ENCODE measurements at places on chromosomes 7 and 10. TPM values are rescaled to one million over a fixed set of nuclear protein-coding genes. Genes with fewer than 3 reads are reported as not detected.

- no peak for DNase-seq
These were observed 96.7 kb upstream of the PDCD4 start for GRCh38 chr10:110775020-110775375.

- DNase-seq: no peak
These were observed 212.7 kb downstream of the LRMDA start for GRCh38 chr10:75643944-75644692.

DNA sequence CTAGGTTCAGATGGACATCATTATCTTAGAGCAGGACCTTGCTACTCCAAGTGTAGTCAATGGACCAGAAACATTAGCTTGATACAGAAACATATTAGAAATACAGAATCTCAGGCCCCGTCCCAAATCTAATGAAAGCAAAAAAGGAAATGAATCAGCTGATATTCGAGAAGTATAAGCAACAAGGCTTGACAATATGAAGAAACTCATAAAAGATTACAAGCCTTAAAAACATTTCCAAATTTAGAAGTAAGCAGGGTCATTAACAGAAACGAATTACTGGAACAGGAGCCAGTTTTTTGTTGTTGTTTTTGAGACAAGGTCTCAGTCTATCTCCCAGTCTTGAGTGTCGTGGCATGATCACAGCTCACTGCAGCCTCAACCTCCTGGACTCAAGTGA, 40.5 kb upstream of the GSAP start:
- no peak for DNase-seq

DNA sequence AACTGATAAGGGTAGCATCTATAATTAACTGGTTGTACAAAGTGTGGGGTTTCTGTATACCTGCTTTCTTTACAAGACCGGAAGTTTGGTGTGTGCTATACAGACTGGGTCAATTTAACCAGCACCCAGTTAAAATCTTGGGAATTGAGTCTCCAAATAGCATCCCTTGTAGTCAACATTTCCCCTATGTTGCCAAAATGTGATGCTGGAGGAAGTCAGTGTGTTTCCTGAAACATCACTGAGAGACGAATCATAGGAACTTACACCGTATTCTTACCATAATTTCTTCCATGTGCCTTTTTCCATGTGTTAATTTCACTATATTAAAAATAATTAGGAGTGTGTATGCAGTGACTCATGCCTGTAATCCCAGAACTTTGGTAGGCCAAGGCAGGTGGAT, 1.7 kb downstream of the AKR1C4 start:
- no peak for DNase-seq

DNA sequence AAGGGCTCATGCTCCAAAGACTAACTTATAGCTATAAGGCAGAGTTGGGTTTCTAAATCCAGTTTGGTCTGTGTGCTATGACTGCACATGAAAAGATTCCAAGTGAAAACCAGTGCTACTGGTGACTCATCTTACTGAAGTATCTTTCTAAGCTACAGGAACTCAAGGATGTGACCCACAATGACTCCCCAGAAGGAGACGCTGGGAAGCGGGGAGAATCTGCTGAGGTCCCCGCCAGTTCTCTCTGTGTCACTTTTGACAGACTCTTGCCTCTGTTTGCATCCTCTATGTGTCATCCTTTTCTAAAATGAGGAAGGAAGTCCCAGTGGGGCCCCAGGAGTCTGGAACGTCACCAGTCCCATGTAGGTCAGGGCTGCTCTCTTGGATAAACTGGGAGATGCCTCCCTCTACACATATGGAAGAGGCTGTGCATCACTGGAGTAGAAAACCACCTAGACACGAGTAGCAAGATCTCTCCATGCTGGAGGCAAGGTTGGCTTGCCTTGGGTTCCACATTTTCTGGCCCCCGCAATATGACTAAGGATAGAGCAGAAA, 28.8 kb upstream of the GPR26 start:
- DNase-seq: no peak

DNA sequence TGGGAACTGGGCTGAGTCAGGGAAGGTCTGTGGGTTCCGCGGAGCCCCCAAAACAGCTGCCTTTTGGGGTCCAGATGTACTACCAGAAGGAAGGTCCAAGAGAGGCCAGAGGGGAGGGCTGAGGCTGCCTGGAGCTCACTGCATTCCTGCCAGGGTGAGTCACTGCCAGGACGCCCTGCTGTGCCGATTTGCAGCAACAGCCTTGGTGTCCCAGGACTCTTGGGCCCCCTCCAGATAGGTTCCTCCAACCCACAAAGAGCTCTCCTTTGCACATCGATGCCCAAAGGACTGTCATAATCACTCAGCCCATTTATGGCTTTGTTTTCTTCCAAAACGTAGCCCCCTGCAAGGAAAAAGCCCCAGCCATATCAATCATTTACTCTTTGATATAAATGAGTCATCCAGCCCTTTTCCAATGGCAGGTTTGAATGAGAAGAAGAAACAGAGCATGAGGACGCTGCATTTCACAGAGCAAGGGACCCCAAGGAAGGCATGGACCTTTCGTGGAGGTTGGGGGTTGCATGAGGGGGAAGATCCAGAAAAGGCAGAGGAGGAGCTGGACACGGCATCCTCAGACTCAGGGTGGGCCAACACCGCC, 32.2 kb upstream of the COL13A1 start:
- DNase-seq: no peak

DNA sequence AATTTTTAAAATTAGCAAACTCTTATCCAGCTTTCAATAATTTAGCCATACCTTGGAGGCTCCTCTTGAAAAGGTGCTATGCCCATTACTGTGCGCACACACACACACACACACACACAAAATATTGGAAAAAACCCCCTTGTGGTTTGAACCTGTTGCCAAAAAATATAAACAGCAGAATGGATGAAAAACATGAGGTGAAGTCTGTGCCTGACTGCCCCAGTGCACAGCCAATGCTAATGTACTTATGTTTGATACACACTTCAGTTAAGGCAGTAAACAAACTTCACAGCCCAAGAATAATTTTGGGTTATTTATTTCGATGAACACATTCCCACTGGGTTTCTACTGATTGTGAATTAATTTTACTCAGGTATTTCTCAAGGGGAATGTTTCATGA, 113.2 kb upstream of the SEM1 start:
- no peak for DNase-seq

DNA sequence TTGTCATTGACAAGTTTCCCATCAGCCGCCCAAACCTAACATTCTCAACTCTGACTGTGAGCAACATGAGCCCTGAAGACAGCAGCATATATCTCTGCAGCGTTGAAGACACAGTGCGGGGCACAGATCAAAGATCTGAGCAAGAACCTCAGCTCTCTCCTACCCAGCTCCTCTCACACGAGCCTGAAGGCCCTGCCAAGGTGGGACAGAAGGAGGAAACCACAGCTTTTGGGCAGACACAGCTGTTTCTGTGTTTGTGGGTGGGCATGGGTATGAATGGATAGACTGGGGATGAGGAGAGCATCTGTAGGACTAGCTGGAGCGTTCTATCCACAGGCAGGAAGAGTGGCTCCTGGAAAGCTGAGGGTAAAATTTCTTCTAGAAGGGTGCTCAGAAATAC, 8.5 kb upstream of the PRSS1 start:
- DNase-seq: no peak

GRCh38 chr7:46682836-46683624, 762.0 kb upstream of the IGFBP3 start:
- no peak for DNase-seq

DNA sequence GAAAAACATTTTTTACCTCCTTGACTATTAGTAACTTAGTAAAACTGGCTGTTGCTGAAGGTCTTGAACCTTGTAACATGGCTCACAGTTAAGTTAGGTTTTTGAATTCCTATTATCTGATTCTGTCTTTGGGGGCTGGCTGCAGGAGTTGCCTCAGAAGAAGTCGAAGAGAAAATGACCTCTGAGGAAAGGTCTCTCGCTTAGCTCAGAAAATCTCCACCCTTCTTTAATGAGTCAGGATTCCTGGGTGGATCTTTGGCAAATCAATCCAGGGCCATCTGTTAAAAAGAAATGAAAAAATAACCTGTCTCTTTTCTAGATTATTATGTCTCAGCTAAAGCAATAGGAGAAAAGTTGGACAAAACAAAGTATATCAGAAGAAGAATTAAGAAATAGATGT, 267.8 kb upstream of the SEMA3C start:
- DNase-seq: no peak

- DNase-seq: no peak
These were observed 212.9 kb downstream of the TCF7L2 start for GRCh38 chr10:113162960-113163359.

- DNase-seq: no peak
These were observed 754.6 kb downstream of the REEP3 start for GRCh38 chr10:64275774-64276173.

DNA sequence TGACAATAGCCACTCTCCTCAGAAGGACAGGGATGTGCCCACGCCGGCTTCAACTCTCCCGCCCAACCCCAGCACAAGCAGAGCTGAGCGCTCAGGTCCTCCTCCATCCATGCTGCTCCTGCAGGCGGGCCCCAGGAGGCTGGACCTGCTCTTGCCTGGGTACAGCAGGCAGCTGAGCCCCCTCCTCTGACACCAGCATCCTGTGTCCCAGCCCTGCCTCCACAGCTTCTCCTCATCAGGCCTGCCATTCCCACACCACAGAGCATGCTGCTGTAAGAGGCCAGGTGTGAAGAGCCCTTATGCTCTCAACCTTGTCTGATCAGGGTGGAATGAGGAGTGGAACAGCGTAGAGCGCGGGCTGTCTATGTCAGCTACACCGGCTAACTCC, 302.2 kb downstream of the PTPRN2 start:
- no peak for DNase-seq

GRCh38 chr10:126551202-126551601, 119.3 kb downstream of the C10orf90 start:
- DNase-seq: no peak

- no peak for DNase-seq
These were observed 516.7 kb upstream of the CELF2 start for GRCh38 chr10:10500937-10501336.

DNA sequence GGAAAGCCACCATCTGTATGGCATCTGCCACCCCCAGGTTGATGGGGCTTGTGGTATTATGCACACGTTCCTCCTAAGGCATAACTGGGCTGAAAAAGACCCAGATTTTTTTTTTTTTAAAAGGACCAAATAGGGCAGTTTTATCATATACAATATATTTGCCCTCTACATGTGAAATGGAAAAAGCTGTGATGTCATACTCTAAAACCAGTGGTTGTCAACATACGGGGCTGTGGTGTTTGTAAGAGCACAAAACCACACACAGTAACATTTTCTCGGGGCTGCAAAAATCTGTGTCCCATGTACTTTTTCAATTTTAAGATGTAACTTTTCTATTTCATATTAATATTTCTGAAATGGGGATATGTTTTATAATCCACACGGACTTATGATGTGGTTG, 34.9 kb downstream of the FAM171A1 start:
- no peak for DNase-seq

- no peak for DNase-seq
These were observed 62.0 kb downstream of the ENTPD1 start for GRCh38 chr10:95818010-95818409.

DNA sequence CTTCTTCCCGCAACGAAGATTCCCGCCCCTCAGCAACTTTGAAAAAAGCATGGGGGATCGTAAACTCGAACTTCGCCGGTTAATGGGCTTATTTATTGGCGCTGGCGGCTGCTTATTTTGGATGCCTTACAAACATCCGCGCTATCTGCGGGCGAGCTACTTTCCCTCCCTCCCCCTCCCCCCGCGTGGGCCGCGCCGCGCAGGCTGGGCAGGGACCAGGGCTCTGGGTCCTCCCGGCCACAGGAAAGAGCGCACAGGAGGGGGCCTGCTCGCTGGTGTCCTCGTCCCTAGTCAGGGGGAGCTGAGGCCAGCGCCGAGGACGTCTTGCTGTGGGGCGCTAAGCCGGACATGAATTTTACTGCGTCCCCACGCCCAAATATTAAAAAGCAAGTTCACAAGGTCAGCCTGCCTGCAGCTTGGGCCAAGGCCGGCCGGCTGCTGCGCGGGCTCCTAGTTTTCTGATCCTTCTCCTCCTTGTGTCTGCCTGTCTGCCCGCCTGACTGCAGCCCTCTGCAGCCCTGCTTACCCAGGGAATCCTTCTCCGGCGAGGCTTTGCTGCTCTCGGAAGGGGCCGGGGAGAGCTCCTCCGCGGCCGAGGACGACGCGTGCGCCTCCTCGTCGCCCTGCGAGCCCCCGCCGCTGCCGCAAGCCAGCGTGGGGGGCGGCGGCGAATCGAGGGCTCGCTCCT, 1.2 kb downstream of the HOXA10 start:
- no peak for DNase-seq

DNA sequence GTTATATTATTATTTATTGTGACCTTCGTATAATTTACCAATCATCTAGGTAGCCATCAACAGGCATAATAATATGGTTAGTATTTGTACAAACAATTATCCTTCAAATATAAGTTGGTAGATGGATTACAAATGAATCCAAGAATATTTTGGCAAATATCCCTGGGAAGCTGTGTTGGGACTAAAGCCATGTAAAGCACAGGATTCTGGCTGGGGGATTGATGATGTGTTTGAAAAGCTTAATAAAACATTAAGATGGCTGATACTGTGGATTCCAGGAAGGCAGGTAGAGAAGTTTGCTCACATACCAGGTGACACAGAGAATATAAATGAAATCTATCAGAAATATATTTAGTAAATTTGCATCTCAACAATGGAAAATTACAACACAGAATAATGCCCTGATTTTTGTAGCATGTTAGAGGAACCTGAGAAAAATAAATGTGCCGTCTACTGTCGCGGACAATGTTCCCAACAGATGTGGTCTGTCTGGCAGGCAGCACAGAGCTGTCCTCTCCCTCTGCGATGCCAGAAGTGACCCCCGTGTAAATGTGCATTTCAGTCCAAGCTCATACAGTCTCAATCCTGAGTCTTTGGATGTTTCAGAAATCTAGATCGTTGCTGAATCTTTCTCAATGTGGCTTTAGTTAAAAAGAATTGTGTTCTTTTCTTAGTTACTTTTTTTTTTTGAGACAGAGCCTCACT, 125.0 kb downstream of the TEX36 start:
- DNase-seq: no peak

GRCh38 chr10:43842496-43842895, 193.8 kb upstream of the ZNF32 start:
- no peak for DNase-seq

DNA sequence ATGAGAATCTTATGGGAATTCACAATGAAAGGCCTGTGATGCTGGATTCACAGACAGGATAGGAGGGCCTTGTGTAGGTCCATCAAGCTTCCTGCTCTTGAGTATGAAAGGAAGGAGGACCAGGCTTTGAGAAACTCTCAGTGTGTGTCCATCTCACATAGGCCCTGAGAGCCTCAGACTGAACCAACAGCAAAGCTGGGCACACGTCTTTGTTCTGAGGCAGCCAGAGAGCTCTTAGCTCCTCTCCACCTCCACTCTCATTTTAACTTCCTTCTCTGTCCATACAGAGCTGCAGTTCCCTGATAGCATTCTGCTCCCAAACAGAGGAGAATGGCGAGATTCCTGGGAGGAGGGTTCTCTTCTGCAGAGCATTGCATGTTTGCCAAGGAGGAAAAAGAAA, 515.6 kb downstream of the CALN1 start:
- no peak for DNase-seq

POR gene
- total RNA-seq: 38.9 TPM

PAPSS2 gene
- not detected for total RNA-seq

OR9A2 gene
- total RNA-seq: not detected

CDK14 gene
- 100 TPM for total RNA-seq

FAM25A gene
- not detected for total RNA-seq

OPN1SW gene
- total RNA-seq: not detected
